ENCODE measurements at places on chromosomes 5 and 9. TPM values are rescaled to one million over a fixed set of nuclear protein-coding genes. Genes with fewer than 3 reads are reported as not detected.

DNA sequence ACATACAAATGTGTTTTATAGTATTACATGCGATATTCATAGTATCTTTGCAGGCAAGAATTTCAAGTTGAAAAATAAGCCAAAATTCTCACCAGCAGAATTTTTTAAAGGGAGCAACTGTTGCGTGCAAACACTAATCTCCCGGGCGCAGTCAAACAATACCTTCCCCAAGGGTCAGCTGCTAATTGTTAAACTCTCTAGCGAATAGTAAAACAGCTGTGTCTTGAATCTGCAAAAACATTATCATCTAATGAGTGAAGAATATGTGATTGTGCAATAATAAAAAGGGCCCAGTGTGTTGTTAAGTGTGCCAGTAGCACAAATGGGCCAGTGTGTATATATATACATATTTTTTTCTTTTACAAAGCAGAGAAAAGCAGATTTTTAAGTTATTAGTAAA lies 131.4 kb downstream of the CCDC192 start:
- no peak for DNase-seq

DNA sequence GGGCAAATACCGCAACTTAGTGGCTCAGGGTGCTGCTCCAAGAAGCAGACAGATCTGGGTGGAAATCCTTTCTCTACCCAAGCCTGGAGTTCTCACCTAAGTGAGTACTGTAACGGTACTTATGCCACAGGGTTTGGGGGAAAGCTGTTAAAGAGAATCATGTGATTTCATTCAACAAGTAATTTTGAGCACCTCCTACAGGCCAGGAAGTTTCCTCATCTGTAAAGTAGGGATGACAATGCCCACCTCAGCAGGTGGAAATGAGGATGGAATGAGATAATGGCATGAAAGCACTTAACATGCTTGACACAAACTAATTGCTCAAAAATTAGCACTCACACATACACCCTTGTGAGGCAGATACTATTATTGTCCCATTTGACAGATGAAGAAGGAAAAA lies 114.1 kb downstream of the JAKMIP2 start:
- DNase-seq: no peak

DNA sequence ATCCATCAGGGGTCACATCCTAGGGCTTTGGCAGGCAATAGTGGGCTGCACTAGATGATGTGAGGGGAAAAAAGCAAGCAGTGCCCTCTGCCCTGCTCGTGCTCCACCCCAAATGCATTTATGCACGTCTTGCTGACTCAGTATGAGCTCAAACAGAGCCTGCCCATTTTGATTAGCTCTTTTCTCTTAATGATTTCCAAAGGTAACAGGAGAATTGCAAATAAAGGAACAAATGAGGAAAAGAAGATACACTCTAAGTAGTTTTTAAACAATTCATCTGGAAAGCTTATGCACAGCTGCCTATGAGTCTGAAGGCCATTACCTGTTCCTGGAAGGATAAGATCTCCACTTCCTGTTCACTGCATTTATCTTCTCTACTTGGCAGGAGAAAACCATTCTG lies 364.2 kb downstream of the TMEM232 start:
- no peak for DNase-seq

Gene SPINK7
- total RNA-seq: not detected

Gene OLFM1
- 37.1 TPM for total RNA-seq

- no peak for DNase-seq
These were observed 28.4 kb upstream of the AOPEP start for GRCh38 chr9:94697972-94698581.

Gene TPPP
- total RNA-seq: not detected

Gene PCDHGA6
- total RNA-seq: 2.3 TPM

- DNase-seq: no peak
These were observed 30.1 kb upstream of the CXCL14 start for GRCh38 chr5:135608761-135609443.

DNA sequence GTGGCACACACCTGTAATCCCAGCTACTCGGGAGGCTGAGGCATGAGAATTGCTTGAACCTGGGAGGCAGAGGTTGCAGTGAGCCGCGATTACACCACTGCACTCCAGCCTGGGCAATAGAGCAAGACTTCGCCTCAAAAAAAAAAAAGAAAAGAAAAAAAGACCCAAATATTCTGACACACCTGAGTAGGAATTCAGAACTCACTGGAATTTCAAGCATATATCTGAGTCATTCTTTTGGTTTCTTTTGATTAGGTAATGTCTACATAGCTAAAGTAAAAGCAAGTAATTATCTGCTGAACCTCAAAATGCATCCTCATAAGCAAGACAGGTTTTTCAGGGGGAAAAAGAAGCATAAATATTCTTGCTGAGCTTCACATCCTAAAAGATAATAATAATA lies 35.9 kb downstream of the ANKRD31 start:
- no peak for DNase-seq

DNA sequence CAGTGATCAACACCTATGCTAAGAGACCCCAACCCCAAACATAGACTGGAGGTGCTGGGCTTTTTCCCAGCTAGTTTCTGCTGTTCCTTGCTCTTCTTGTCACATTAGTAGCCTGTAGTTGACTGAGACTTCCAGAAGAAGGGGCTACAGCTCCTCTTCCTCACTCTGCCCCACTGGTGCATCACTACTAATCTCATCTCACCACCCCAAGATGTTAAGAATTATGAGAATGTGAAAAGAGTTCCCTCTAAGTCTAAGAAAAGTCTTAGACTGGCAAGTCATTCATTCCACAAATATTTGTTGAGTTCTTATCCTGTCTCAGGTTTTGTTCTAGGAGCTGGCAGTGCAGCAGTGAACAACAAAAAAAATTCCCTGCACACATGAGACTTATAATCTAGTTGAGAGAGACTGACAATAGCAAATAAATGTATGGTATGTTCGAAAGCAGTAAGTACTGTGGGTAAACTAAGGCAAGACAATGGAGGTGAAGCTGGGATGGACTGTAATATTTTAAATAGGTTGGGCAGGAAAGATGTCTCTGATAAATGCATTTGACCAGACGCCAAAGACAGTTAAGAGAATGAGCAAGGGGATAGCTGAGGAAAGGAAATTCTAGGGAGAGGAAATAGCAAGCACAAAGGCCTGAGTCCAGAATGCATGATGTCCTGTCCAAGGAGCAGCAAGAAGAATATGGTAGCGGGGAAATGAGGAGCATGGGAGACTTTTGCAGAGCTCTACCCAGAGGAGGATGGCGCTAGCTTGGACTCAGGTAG lies 92.3 kb downstream of the PTCD2 start:
- no peak for DNase-seq

GRCh38 chr9:136865041-136865767 lies 904 bp downstream of the EDF1 start:
- no peak for DNase-seq

GRCh38 chr9:93304574-93305496 lies 120.9 kb downstream of the WNK2 start:
- peak; percentile 47 for DNase-seq

GRCh38 chr5:133294380-133294779 lies 242.6 kb downstream of the HSPA4 start:
- no peak for DNase-seq

DNA sequence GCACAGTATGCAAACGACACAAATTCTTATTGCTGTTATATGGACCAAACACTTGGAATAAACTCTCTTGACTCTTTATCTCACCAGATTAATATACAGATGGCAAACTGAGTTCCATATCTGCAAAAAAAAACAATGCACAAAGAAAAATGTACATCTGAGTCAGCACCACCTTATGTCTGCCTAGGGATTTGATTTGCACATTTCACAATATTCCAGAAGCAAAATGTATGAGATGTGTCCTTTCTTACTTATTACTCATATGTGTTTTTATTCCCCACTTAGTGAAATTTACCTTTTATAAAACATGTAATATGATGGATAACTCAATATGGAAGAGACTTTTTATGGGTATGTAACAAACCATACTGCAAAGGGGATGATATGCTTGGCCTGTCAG lies 236.9 kb downstream of the GLIS3 start:
- DNase-seq: no peak

- DNase-seq: no peak
These were observed 107.7 kb downstream of the SEMA6A start for GRCh38 chr5:116466727-116467464.

DNA sequence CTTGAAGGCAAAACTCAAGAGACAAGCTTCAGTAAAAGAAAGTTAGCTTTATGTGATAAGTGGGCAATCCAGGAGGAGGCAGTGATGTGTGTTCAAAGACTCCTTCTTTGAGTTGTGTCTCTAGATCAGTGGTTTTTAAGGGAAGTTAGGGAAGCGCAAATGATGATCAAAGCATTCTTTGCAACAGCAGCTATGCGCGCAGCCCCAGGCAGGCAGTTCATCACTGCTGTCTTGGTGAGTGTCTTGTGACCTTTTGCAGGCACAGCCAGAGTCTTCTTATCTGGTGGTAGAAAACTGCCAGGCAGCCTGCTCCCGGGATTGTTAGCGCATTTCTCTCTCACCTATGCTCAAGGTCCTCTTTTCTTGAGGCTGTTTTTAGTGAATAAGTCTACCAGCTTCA lies 40.3 kb upstream of the CLK4 start:
- DNase-seq: no peak

- DNase-seq: no peak
These were observed 7.4 kb upstream of the IFNA1 start for GRCh38 chr9:21432672-21433425.

Data from MG63 (cell line).